ENCODE measurements at places on chromosomes 1 and 21.
A peak's percentile ranks its signal among the peaks of the same experiment; 100 is the strongest.

DNA sequence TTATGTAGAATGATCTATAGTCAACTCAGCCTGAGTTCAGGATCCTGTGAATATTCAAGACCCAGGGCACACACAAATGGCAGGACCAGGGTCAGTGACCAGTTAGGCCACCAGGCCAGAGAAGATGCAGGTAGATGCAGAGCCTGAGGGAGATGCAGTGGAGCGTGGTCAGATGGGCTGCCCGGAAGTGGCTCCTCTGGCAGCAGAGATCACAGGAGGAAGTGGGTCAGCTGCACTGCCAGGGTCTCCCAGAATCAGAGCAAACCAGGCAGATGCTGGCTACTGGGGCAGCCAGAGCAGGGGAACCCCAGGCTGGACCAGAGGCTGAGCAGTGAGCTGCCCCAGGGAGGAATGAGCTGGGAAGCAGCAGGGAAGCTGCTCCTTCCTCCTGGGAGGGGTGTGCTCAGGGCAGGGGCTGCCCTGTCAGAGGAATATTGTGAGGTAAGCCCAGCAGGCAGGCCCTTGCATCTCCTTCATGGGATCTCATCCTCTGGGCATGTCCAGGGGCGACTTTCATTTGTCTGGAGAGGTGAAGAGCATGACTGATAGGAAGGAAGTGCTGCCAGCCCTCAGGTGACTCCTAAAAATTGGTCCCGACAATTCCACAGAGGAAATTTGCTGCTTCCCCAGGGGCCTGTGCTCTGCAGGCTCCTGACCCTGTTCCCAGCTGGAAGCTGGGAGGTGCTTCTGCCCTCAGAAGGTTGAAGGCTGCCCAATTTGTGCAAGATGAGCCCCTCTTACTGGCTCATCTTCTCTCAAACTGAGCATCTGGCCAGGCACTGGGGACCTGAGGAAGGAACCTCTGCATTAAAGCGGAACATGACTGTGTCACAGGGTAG, 49.3 kb downstream of the STUM start:
- DNase-seq, result no peak

- DNase-seq, result no peak
These were observed 13.5 kb upstream of the TINAGL1 start for GRCh38 chr1:31562707-31563360.

DNA sequence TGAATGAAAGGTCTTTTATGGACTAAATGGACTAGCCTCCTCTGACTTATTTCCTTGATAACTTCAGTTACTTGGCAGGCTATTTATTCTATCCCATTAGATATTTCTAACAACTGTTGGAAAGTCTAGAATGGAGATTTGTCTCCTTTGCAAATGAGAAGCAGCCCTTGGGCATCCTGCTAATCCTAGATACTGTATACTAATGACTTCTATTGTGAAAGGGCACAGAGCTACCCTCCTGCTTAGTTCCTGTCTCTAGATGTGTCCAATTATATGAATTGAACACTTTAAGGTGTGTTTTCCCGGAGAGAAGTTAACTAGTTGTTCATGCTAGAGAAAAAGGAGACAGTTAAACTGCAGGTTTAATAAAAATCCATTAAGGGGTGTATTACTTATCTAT, 10.2 kb upstream of the NCMAP start:
- no peak for DNase-seq

GRCh38 chr1:204074274-204075138, 1.6 kb downstream of the SOX13 start:
- peak; percentile 52 for DNase-seq

GRCh38 chr1:224052772-224053171, 61.1 kb upstream of the FBXO28 start:
- DNase-seq, result peak; percentile 67

DNA sequence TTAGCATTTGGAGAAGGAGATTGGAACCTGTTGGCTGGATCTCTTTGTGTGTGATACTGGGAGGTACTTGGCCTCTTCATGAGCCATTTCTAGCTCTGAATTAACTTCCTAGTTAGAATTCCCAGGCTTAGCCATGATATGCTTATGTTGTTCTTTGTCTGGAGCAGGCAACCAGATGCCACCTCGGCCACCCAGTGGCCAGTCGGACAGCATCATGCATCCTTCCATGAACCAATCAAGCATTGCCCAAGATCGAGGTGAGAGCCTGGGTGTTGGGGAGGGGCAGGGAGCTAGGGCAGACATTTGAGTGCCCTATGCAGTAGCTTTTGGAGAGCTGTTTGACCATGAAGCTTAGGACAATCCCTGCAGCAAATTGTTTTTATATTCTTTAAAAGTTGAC, 26.5 kb upstream of the PIGV start:
- no peak for DNase-seq

GRCh38 chr1:6143395-6143794, 36.7 kb downstream of the CHD5 start:
- no peak for DNase-seq

DNA sequence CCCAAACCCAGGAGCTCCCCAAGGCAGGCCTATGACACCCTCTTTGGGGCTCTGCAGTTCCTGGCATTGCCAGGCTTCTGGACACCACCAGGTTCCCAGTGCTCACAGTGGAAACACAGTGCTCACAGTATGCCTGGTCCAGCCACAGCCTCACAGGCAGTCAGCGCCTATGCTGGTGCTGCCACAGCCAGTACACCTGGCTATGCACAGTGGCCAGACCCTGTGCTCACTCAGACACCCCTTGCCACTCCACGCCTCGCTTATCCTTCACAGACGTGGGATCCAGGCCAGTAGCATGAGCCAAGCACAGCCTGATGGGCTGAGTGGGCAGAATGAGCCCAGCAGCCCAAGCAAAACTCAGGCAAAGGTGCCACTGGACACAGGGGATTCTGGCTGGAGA, 579.2 kb upstream of the ADGRL2 start:
- no peak for DNase-seq
